Stimulated activated naive CD4-positive, alpha-beta T cell treated with Interleukin-2 at 50 U/mL for 16 hours (primary cell): ENCODE measurements at places on chromosomes 3 and 15.
A peak's percentile ranks its signal among the peaks of the same experiment; 100 is the strongest.

DNA sequence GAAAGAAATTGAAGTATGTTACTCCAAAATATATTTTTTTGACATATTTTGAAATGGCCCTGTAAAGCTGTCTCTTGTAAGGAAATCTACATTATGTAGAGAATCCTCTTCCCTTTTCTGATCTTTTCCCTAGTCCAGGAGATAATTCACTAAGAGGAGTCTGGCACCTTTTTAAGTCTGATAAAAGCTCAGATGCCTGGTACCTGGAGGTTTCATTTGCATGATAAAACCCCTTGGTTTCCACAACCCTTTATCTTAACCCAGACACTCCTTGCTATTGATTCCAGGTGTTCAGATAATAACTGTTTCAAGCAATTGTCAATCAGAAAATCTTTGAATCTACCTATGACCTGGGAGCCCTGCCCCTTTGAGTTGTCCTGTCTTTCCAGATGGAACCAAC, 26.5 kb downstream of the FGF12 start:
- DNase-seq, result no peak

DNA sequence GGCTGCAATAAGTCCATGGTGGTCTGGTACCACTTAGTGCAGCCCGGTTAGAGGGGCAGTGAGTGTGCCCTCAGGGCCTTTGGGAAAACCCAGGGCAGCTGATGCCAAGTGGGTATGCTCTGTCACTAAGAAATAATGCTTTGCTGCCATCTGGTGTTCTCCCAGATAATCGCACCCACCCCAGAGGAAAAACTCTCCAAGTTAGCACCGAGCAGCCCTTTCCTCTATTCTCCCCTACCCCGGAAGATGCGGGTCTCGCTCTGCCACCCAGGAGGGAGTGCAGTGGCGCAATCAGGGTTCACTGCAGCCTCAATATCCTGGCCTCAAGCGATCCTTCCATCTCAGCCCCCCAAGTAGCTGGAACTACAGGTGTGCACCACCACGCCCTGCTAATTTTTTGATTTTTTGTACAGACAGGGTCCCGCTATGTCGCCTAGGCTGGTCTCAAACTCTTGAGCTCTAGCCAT, 21.3 kb upstream of the DAPK2 start:
- peak; percentile 41 for DNase-seq

DNA sequence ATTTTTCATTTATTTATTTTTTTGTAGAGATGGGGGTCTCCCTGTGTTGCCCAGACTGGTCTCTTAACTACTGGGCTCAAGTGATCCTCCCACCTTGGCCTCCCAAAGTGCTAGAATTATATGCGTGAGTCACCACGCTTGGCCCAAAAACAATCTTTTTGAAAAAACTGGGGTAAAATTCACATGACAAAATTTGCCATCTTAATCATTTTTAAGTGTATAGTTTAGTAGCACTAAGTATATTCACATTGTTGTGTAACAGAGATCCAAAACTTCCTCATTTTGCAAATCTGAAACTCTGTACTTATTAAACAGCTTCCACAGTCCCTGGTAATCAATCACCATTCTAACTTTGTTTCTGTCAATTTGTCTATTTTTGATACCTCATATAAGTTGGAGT, 5.2 kb downstream of the SNX1 start:
- DNase-seq, result no peak

GRCh38 chr3:150497956-150498355, 48.3 kb downstream of the SERP1 start:
- no peak for DNase-seq

DNA sequence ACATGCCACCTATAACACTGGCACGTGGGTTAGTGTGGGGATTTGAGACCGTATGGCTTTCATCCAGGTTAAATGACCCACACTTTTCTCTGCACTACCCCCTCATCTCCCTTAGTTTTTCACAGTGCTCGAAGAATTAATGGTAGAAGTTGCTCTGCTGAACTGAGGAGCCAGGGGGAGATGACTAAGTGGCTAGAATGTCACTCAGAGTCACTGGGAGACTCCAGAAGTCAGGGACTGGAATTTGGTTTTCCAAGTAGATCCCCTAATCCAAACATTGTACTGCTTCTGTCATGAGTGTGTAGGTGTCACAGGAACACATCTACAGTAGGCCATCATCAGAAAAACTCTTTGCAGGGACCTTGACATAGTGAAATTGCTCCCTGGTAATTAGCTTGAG, 181.0 kb upstream of the RASGRP1 start:
- no peak for DNase-seq

DNA sequence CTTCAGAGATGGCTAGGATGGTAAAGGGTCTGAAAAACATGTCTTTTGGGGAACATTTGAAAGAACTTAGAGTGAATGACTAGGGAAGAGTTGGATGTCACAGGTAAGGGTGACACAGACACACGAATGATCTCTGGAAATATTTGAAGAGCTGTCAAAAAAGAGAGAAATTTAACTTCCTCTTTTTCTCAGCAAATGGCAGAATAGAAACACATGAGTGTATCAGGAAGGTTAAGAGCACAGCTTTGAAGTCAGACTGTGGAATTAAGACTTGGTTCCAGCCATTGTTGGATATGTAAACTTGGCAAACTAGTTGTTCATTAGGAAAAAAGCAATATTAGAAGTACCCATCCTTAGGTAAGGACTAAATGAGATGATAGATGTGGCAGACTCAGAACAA, 117.7 kb downstream of the IMPG2 start:
- DNase-seq, result no peak

DNA sequence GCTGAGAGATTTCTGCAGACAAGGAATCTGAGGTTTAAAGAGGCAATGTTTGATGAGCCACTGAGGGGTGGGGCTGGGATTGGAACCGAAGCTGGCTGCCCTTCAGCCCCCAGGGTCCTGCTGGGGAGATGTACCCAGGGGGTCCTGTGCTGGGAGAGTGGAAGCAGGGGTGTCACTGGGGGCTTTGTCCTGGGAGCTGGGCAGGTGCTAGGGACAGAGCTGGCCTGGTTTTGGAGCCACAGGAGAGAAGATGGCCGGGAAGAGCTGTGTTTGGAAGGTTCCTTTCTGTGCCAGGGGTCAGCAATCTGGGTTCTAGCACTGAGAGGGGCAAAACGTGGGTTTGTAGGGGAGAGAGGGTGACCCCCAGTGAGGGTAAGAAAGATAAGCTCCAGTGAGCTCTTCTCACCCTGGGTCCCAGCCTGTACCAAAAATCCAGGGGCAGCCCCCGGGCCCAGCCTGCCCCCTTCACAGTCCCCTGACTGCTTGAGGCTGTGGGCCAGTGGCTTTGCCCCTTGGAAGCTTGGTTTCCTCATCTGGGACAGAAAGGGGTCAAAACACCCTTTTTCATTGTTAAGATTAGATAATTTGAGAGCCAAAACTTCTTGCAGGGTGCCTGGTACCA, 69.6 kb downstream of the SMAD3 start:
- DNase-seq, result no peak

DNA sequence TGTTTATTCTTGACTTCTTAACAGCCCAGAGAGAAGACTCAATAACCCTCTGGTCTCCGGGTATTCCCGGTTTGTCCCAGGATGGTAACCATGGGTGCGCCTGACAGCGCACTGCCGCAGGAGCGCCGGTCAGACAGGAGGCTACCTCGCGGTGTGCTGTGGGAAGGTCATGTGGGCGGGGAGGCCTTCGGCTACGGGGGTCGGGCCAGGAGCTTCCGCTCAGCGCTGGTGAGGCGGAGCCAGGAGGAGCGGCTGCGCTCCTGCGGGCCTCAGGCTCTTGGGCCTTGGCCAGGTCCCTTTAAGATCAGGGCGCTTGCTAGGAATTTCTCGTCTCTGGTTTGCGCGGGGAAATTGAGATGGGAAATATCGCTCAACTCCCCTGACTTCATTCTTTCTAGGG, 182.3 kb upstream of the NDN start:
- DNase-seq, result no peak

- DNase-seq, result no peak
These were observed 2.3 kb upstream of the MUC4 start for GRCh38 chr3:195813916-195814640.

GRCh38 chr3:133527081-133527715, 46.3 kb upstream of the CDV3 start:
- DNase-seq, result no peak

- no peak for DNase-seq
These were observed 23.7 kb downstream of the LRRK1 start for GRCh38 chr15:100942656-100943425.

DNA sequence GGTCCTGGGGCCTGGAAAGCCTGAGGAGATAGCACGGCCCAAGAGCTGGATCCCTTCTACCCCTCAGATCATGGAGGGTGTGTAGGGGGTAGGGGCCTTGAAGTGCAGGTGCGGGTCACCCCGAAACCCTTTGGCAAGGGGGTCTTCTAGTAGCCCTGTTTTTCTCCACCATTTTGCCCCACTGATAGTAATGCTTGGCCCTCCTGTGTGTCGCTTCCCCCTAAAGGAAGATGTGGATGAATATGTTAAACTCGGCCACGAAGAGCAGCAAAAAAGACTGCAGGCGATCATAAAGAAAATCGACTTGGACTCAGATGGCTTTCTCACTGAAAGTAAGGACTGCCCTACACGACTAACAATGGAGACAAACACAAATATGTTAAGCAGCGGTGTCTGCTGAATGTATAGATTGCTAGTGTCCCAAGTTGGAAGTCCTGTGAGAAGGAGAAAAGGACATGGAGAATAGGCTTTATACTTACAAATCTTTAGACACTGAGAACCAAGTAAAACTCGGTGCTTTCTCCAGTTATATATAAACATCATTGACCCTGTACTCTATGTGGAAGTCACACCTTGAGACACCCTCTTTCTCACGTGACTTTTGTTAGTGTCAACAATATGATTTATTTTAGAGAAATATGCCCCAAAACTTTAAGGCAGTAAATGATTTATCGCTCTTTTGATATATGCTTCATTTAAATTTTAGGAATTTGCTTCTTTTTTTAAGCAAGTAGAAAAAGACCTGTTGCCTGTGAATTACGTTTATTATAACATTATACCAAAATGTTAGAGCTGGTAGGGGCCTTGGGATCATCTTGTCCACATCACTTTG, 802 bp downstream of the RCN2 start:
- no peak for DNase-seq

DNA sequence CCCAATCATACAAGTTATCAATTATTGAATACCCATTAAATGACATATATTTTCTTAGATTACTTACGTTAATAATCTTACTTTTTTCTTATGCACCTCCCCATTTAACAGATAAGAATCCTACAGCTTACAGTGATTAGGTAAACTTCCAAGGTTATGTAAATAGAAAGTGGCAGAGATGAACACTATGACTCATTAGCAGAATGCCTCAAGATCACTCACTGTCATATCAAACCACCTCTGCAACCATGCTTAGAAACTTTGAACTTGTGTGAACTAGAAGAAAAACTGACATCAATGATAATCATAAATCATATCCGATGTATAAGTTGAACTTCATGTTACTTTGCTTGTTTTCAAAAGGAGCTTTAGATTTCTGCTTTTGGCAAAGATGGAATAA, 911.6 kb upstream of the ARPP21 start:
- no peak for DNase-seq

GRCh38 chr15:90351479-90352106, 491 bp upstream of the ZNF774 start:
- no peak for DNase-seq

DNA sequence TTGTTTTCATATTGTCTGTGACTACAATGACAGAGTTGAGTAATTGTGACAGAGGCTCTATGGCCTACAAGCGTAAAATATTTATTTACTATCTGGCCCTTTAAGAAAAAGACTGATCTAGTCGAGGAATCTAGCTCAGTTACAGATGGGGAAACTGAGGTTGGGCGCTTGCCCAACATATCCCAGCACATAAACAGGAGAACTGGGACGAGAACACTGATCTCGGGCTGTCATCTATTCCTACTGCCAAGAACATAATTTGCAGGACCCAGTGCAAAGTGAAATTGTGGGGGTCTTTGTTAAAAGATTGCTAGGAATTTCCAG, 1.9 kb downstream of the FES start:
- no peak for DNase-seq

DNA sequence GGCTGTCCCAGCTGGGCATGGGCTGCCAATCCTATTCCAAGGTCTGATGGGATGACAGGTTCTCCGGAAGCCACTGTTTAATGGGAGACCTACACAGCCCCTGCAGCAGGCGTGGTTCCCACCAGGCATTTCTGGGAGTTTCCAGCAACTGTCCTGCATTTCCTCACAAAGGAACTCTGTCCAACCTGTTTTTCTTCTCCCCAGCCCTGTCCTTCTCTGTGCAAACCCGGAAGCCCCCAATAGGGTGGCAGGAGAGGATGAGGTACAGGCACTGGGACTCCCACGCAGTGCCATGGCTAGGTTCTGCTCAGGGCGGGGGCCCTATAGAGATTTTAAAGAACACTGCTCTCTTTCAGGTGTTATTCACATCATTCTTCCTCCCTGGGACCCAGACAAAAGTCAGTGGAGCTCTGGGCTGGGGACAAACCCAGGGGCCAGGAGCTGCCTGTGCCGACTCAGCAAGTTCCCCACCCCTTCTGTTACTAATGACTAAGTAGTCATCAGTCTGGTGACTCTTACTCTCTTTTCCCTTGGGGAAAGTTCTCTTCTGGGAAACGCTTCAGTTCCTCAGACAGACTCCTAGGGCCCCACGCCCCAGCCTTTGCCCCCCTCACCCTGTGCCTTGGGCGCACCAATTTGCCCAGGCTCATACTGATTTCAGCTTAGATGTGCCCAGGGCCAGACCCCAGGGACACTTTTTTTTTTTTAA, 97.7 kb downstream of the CD47 start:
- no peak for DNase-seq

DNA sequence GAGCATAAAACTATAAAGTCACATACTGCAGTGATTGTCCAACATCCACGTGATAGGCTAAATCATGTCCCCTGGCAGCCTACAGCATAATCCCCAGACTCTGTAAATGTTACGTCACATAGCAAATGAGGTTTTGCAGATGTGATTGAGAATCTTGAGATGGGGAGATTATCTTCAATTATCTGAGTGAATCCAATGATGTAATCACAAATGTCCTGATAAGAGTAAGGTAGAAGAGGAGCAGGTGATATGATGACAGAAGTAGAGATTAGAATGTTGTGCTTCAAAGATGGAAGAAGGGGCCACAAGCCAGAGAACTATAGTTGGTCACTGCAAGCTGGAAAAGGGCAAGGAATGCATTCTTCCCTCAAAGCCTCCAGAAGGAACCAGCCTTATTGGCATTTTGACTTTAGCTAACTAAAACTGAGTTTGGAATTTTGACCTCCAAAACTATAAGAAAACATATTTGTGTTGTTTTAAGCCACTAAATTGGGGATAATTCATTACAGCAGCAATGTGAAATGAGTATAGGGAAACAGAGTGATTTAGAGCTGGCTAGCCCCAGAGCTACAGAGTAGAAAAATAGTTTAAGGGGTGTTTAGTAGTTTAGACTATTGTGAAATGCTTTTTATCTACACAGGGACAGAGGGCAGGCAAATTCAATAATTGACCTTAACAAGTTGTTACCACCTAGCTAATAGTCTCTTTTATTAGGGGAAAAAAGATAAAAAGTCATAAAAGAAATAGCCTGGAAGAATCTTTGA, 15.2 kb downstream of the SLC2A2 start:
- DNase-seq, result no peak

GRCh38 chr3:134928819-134929218, 133.8 kb downstream of the EPHB1 start:
- DNase-seq, result no peak
